ENCODE measurements at places on chromosomes 7 and 10.
A peak's percentile ranks its signal among the peaks of the same experiment; 100 is the strongest.

GRCh38 chr7:77661816-77662215 lies 34.4 kb upstream of the RSBN1L start:
- DNase-seq, result no peak

DNA sequence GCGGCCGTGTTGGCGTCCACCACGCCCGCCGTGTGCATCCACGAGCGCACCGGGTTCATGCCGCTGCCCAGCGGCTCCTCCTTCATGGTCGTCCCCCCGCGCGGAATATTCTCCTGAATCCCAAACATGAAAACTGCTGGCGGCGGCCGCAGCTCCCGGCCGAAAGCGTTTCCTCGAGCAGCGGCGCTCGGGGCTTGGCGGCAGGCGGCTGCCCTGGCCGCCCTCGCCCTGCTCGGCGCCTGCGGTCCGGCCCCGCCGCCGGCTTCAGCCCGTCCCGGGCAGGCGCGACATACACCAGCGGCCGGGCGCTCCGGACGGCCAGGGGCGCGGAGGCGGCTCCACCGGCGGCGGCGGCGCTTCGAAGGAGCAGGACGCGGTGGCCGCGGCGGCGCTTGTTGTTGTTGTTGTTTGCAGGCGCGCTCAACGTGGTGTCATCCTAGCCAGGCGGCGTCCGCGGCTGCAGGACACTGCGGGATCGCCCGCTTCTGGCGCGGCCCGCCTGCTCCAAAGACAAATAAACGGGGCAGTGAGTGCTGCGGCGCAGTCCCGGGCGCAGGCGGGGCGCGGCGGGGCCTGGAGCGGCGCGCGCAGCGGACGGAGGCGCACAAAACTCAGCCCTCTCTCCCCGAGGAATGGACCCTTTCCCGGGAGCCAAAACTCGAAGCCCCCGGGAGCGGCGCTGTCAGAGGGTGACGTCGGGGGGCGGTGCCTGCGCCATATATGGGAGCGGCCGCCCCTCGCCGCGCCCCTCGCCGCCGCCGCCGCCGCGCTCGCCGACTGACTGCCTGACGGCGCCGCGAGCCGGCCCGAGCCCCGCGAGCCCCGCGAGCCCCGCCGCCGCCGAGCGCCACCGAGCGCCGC lies at the start of gene EBF3:
TSS of gene EBF3 (minus strand) at position 634 of the 861 bp plus-strand sequence. CDS start at position 128, 506 bp downstream.
- DNase-seq, result peak; percentile 66

DNA sequence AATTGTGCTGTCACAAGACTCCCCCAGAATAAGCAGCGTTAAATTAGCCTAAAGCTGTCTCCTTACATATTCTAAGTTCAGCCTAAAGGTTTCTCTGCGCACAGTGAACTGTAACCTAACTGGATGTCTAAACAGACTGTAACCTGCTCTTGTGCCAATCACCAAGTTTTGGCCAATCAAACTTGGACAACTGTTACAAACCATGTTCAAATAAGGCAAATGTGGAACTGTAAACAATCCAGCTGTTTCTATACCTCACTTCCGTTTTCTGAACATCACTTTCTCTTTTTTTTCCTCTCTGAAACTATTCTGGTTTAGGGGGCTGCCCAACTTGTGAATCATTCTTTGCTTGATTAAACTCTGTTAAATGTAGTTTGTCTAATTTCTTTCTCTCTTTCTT lies 252.2 kb upstream of the HABP2 start:
- DNase-seq, result no peak

DNA sequence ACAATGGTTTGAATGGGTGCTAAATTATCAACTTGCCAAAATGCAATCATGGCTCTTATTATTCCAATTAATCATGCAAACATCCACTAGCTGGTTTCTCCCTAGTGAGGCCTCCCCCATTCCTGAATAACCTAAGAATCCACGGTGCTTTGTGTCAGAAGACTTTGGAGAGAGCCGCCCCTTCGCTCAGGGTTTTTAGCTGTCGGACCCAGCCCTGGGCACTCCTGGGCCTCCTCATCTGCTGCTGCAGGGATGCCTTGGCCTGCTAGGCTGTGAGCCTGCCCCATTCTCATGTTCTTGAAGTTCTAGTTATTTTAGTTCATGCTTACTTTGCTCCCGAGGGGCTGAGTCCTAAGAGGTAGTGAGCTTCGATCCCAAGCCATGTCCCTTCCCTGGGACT lies 34.1 kb upstream of the SFRP5 start:
- DNase-seq, result no peak

GRCh38 chr10:122128357-122128756 lies 139.4 kb downstream of the TACC2 start:
- DNase-seq, result peak; percentile 46

- peak; percentile 59 for DNase-seq
Observed at GRCh38 chr7:107463139-107464078, 6.4 kb upstream of the GPR22 start.

GRCh38 chr7:30012757-30013156 lies 13.7 kb downstream of the FKBP14 start:
- no peak for DNase-seq

GRCh38 chr10:79106256-79107050 lies 37.7 kb downstream of the ZMIZ1 start:
- DNase-seq, result no peak

GRCh38 chr10:34184397-34184796 lies 630.7 kb downstream of the PARD3 start:
- DNase-seq, result no peak

Data from left colon (tissue), 2 donors.